Pancreas (tissue), 10 donors: ENCODE measurements at places on chromosomes 4 and X. TPM values are rescaled to one million over a fixed set of nuclear protein-coding genes. Genes with fewer than 3 reads are reported as not detected.

DNA sequence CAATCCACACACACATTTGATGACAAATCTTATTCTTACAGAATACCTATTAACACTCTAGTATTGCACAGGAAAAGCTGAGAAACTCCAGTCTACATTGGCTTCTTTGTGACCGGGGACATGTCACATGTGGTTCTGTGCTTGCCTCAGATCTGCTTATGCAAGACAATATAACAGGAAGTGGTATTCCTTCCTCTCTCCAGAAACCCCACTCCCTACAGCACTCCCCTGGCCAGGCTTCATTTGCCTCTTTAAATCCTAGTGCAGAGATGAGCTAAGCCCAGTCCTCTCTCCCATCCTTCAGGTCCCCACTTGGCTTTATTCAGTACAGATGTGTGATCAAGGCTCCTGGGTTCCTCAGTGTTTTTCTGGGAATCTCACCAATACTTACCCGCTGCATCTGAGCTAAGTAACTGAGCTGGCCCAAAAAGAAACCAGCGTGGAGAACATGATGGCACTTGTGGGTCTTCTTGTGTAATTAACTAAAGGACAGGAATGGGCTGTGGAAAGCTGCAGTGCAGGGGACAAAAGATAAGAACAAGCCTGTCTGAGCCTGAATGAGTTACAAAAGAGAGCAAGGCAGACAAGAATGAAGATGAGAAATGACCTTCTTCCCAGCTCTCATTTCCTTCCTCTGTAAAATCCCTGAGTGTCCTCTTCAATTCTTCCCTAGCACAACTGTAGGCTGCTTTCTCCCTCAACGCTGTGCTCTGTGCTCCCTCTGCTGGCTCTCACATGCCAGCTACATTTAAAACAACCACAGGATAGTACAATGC, 105.6 kb downstream of the HNRNPD start:
- H3K27ac ChIP-seq, result no peak overlapping the region
- H3K4me3 ChIP-seq, result no peak overlapping the region
- H3K27me3 ChIP-seq, result no peaks in the 10 kb centered on the region
- no peak for DNase-seq
- H3K36me3 ChIP-seq, result no peaks in the 10 kb centered on the region

- no peaks in the 10 kb centered on the region for H3K36me3 ChIP-seq
- H3K4me3 ChIP-seq, result no peak overlapping the region
- DNase-seq, result no peak
- no peaks in the 10 kb centered on the region for H3K4me1 ChIP-seq
These were observed 141.8 kb downstream of the DCHS2 start for GRCh38 chr4:154349829-154350228.

DNA sequence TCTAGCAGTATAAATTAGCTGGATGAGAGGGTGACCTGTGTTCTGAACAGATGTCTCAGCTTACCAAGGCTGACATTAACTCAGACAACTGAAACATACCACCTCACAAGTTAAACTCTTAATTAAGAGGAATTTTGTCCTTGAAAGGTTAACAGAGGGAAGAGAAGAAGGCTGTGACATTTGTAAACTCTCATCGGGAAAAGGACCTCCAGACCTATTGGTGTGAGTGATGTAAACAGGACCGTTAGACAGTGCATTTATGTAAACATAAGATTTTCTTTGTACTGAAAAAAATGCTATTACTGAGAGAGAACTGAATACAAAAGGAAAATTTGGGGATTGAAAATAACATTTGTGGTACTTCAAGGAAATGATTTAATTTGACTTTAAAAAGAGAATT, 308.4 kb upstream of the DIAPH2 start:
- no peak for DNase-seq
- H3K4me3 ChIP-seq, result no peak overlapping the region
- no peaks in the 10 kb centered on the region for H3K27me3 ChIP-seq
- H3K4me1 ChIP-seq, result no peaks in the 10 kb centered on the region
- H3K36me3 ChIP-seq, result no peaks in the 10 kb centered on the region

- no peaks in the 10 kb centered on the region for H3K36me3 ChIP-seq
- no peak overlapping the region for H3K27ac ChIP-seq
- no peaks in the 10 kb centered on the region for H3K4me1 ChIP-seq
- no peak for DNase-seq
- no peaks in the 10 kb centered on the region for H3K27me3 ChIP-seq
These were observed 1283.6 kb downstream of the FSTL5 start for GRCh38 chr4:160880180-160880579.

DNA sequence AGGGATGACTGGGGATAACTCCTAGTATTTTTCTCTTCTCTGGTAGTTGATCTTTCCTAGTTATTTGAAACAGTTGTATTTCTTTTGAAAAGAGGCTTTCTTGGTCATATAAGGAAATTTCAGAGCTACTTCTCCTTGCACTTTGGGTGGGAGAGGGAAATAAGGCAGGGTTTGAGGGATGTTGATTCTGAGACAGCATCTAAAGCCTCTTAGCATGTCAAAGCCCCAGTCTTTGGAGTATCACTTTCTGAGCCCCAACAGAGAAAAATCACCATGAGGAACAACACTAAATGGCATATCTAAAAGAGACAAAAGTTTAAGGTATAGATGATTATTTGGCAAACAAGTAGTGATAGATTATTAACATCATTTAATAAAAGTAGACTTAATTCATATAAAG, 688.1 kb downstream of the TRAM1L1 start:
- no peaks in the 10 kb centered on the region for H3K27me3 ChIP-seq
- no peak overlapping the region for H3K4me3 ChIP-seq
- no peaks in the 10 kb centered on the region for H3K36me3 ChIP-seq
- no peak overlapping the region for H3K27ac ChIP-seq

GRCh38 chr4:30720021-30720660, at the start of gene PCDH7:
Gene PCDH7, plus strand, starts transcription at chr4:30720369. Its CDS starts 1,054 bp downstream, at chr4:30721423.
- peaks cover 23% of the 10 kb centered on the region for H3K4me1 ChIP-seq
- H3K36me3 ChIP-seq, result no peaks in the 10 kb centered on the region
- no peak for DNase-seq
- H3K27me3 ChIP-seq, result peaks cover 3% of the 10 kb centered on the region

DNA sequence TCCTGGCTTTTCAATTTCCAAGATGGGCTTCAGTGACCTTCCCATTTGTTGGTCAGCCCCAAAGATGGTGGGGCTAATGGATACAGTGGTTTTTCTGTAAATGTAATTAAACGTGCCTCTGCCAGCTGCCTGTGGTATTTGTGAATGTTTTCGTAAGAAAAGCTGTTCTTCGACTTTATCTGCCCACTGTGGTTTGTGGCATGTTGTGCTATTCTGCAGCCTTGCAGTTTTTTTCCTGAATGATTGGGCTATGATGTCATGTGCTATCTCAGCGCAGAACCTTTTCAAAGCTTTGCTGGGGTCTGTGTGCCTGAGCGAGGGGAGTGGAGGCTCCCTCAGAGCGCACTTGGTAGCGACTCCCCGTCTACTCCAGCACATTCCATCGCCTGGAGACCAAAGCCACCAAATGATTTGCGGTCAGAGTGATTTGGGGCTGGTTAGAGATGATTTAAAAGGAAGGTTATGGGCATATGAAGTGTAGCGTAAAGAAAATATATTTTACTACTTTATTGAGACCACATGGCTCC, 137.5 kb downstream of the PALLD start:
- no peak for DNase-seq
- no peak overlapping the region for H3K27ac ChIP-seq
- H3K4me1 ChIP-seq, result no peaks in the 10 kb centered on the region
- no peaks in the 10 kb centered on the region for H3K27me3 ChIP-seq
- no peaks in the 10 kb centered on the region for H3K36me3 ChIP-seq
- no peak overlapping the region for H3K4me3 ChIP-seq

GRCh38 chr4:186727169-186727976, 3.7 kb upstream of the FAT1 start:
- no peaks in the 10 kb centered on the region for H3K36me3 ChIP-seq
- H3K27ac ChIP-seq, result peak overlapping the region; percentile 87
- peak overlapping the region; percentile 91 for H3K4me3 ChIP-seq
- DNase-seq, result no peak
- no peaks in the 10 kb centered on the region for H3K27me3 ChIP-seq

DNA sequence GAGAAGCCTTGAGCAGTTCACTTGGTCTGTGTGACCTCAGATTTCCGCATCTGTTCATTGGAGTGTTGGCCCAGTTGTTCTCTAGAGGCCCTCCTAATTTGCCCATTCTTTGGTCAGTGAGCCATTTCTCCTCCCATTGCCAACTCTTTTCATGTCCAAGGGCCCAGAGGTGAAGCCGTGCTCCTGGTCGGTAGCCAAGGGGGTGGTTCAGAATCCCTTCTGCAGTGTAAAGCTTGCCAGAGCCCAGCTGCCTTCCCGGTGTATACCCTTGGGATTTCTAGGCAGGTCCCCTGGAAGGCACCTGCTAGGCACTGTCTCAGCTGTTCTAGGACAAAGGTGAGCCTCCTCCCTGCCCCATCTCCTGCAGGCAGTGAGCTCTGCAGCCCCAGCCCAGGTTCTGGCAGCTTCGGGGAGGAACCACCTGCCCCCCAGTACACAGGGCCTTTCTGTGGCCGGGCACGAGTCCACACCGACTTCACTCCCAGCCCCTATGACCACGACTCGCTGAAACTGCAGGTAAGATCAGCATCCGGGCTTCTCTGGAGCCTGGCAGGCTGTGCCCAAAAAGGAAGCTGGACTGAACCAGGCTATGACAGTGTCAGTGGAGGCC, 12.3 kb downstream of the SASH3 start:
- no peak overlapping the region for H3K4me3 ChIP-seq
- no peaks in the 10 kb centered on the region for H3K27me3 ChIP-seq
- no peaks in the 10 kb centered on the region for H3K4me1 ChIP-seq

GRCh38 chr4:109873791-109874514, 26.0 kb downstream of the LRIT3 start:
- no peak overlapping the region for H3K4me3 ChIP-seq
- H3K27me3 ChIP-seq, result no peaks in the 10 kb centered on the region
- H3K27ac ChIP-seq, result no peak overlapping the region
- H3K4me1 ChIP-seq, result no peaks in the 10 kb centered on the region
- no peaks in the 10 kb centered on the region for H3K36me3 ChIP-seq

DNA sequence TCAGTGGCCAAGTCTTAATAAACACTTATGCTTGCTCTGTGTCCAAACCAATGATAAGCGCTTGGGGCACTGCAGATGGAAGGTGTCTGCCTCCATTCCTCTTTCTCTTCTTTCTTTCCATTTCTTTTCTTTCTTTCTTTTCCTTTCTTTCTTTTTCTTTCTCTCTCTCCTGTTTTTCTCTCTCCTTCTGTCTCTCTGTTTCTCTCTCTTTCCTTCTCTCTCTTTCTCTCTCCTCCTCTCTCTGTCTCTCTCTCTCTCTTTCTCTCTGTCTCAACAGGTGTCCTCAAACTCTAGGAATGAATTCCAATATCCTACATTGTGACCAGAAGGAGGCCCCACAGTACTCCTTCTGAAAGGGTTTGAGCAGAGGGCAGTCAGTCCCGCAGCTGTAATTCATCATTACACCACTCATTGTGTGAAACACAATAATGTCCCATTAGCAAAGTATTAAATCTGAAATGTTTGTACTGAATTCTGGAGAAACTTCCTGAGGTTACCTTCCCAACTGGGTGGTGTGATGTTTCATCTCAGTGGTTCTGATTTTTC, 66.5 kb upstream of the PAGE1 start:
- H3K4me1 ChIP-seq, result no peaks in the 10 kb centered on the region
- peaks cover 4% of the 10 kb centered on the region for H3K27me3 ChIP-seq
- H3K4me3 ChIP-seq, result no peak overlapping the region

KCNE5 gene
- total RNA-seq, result not detected

NPY2R gene
- total RNA-seq, result not detected

IL21 gene
- not detected for total RNA-seq

CXCL1 gene
- total RNA-seq, result 30.0 TPM

GK gene
- 1.6 TPM for total RNA-seq

BLTP1 gene
- total RNA-seq, result 22.1 TPM
